Glomerular endothelial cell (primary cell): ENCODE measurements at places on chromosomes 3 and 15. TPM values are rescaled to one million over a fixed set of nuclear protein-coding genes. Genes with fewer than 3 reads are reported as not detected.

GOLGA6L24 gene
- total RNA-seq, result not detected in 2 replicates

GRIP2 gene
- 0.06 TPM in 1 of 2 replicates, not detected in the other for total RNA-seq

SI gene
- total RNA-seq, result not detected in 2 replicates

ZCWPW2 gene
- 0.18 TPM in 1 of 2 replicates, not detected in the other for total RNA-seq

PPP1R14D gene
- not detected in 2 replicates for total RNA-seq

AAGAB gene
- 31.1 and 41.9 TPM in 2 replicates for total RNA-seq

FANCD2 gene
- 5.3 and 14.6 TPM in 2 replicates for total RNA-seq

ZIC4 gene
- not detected in 2 replicates for total RNA-seq

COL7A1 gene
- total RNA-seq, result 20.0 and 25.0 TPM in 2 replicates

- DNase-seq, result no peak
Observed at GRCh38 chr3:66642019-66642418, 141.2 kb upstream of the LRIG1 start.

- DNase-seq, result peak; percentile 42
Observed at GRCh38 chr15:40217166-40217824, 21.6 kb upstream of the PAK6 start.

GRCh38 chr3:143529018-143529478 lies 319.2 kb downstream of the SLC9A9 start:
- no peak for DNase-seq

- no peak for DNase-seq
Observed at GRCh38 chr3:63228677-63229076, 49.4 kb upstream of the SYNPR start.

DNA sequence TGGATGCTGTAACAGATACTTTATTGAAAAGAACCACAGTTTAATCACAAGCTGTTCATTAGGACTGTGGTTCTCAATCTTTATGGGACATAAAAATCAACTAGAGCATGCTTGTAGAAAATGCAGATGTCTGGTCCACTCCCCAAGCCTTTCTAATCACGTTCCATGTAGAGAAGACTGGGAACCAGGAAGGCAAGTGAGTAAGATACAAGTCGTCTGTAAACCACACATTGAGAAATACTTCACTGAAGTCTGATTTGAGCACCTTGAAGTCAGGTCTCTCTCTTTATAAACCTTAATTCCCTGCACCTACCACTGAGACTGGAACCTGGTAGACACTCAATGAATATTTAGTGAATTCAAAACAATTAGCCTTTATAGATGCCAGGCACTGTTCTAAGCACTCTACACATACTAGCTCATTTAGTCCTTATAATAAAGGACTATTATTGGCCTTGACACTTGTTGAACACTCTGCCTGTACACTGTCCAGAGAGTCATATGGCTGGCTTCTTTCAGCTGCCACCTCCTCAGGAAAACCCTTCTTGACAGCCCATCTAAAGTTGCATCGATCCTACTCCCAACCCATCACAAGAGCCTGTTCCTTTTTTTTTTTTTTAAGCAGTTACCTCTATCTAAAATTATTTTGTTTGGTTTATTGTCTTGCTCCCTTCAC lies 59.0 kb upstream of the CMSS1 start:
- DNase-seq, result no peak

DNA sequence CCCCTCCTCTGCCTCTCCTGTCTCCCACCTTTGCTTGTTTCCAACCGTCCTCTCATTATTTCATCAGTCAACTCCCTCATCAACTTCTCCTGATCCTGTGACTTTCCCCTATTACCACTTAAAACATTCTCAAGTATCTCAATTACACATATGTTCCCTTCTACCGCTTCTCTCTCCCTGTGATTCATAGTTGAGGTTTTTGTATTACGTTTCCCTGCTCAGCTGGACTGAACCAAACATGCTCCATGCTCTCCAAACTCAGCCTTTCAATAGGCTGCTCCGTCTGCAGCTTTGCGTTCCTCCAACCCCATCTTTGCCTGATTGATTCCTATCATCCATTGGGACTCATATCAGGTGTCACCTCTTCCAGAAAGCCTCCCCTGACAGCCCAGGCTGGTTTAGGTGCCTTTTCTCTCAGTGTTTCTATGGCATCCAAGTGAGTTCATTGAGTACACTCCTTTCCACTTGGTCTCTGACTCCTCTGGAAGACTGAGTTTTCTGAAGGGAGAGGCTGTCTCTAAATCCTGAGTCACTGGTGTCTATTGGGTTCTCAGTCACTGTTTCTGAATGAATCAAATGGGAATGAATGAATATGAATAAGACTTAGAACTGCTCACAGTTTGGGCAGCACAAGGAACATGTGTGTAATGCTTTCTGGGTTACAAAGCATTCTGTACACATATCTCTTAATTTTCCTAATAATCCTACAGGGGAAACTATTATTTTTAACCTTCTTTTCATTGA lies 56.4 kb downstream of the PLD1 start:
- DNase-seq, result no peak

DNA sequence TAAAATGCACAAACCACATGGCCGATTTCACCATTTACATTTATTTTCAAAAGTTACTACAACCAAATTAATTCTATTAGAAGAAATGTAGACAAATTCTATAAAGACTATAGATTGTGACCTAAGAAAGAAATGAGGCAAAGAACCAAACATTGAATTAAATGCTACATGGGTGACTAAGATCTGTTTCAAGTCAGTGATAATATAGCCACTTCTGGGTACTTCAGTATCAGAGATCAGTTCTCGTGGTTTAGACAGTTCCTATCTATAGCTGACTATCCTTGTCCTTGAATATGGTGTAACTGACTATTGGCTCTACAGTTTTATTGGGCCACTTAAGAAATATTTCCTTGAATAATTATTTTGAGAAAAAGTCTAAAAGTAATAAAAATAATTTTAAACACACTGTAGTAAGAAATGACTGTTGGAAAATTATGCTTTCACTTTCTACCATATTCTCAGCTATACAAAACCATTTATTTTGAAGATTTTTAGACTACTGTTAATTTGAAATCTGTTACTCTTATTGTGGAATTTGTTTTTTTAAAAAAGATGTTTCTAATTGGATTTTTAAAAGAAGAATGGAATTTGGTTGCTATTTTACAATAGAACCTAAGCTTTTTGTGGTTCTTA lies 14.1 kb downstream of the KCNMB3 start:
- DNase-seq, result no peak

GRCh38 chr3:176757429-176757828 lies 439.9 kb downstream of the TBL1XR1 start:
- DNase-seq, result no peak

DNA sequence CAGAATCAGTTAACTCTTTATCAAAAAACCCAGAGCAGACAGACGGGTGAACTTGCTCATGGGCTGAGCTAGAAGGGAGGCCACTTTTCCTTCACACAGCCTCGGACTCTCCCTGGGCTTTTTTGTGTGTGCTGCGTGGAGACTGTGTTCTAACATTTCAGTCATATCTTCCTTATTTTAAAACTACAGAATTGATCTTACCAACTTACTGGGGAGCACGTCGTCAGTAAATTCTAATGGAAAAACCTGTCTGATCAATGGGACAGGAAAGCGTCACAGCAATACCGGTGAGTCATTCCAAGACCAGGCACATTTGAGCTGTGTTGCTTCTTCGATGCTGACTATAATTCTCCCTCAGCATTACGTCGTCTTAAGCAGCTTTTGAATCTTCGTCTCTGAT lies 145.1 kb downstream of the LPP start:
- DNase-seq, result no peak

GRCh38 chr3:11719406-11720303 lies 75.9 kb upstream of the VGLL4 start:
- DNase-seq, result no peak

GRCh38 chr15:60853109-60853508 lies 374.2 kb upstream of the ICE2 start:
- no peak for DNase-seq

DNA sequence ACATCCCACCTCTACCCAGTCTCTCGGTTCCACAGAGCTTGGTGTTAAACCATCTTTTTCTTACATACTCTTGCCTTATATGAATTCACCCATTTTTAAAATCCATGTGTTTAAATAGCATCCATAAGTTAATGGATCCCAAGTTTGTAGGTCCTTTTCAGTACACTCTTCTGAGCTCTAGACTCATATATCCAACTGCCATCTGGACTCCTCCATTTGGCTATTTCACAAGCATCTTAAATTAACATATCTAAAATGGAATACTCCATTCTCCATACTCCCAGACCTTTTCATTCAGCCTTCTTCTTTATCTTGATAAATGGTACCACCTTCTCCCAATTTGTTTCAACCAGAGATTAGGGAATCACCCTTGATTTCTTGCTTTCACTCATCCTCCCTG lies 113.4 kb downstream of the CHST2 start:
- DNase-seq, result no peak

- DNase-seq, result no peak
Observed at GRCh38 chr3:80233576-80233975, 465.8 kb upstream of the ROBO1 start.

GRCh38 chr3:72803573-72803972 lies 44.7 kb downstream of the SHQ1 start:
- no peak for DNase-seq

GRCh38 chr3:100046986-100047385 lies 67.3 kb downstream of the FILIP1L start:
- no peak for DNase-seq

DNA sequence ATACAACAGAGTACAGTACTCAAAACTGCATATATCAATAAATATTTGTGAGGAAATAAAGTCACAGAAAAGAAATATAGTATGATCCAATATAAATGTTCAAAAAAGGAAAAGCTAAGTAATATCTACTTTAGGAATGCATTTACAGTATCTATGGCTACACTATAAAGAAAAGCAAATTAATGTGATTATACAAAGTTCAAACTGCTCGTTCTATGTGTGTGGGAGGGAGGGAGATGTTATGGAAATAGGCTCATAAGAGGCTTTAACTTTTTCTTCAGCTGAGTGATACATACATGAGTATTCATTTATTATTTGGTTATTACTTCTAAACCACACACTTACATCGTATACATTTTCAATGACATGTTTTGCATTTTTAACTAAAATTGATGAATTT lies 377.7 kb upstream of the AGTR1 start:
- no peak for DNase-seq

DNA sequence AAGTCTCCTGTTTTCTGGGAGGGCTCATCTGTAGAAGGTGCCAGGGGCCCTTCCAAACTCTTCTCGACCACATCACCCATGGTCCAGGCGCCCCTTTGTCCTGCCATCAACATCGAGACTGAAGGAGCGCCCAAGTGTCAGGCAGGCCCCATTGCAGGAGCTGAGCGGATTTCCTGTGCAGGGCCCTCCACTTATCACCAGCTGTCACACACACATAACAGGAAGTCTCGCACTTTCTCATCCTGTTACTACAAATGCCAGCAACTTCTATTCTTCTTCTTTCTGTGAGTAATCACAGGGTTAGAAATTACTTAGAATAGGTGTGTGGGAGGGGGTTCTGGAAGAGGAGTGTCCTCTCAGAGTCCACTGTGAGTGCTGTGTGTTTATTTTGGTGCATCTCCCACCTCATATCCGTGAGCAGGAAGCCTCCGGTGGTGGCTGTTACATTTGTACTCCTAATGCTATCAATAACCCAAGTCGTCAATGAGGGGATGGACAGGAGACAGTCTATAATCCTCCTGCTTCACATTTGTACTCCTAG lies at the start of gene KLHL6:
Gene KLHL6, minus strand, starts transcription at position 166 of the 541 bp plus-strand sequence. Its CDS starts 53 bp downstream, at position 113.
- peak; percentile 67 for DNase-seq

DNA sequence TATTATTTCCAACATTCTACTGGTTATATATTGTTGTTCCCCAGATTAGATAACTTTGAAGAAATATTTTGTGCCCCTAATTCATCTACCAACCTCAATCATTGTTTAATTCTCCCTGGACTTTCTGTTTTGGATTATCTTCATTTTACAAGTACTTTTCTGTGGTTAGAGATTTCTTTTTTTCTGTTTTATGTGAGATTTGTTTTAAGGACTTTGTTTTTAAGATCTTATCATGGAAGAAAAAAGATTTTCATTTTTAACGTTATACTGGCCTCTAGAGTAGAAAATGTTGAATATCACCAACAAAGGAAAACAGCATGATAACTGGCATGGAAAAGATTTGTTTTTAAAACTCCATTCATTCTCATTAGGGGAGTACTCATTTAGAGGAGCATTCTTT lies 210.9 kb upstream of the KCNMB2 start:
- no peak for DNase-seq

GRCh38 chr3:157515398-157515797 lies 12.2 kb upstream of the VEPH1 start:
- no peak for DNase-seq

DNA sequence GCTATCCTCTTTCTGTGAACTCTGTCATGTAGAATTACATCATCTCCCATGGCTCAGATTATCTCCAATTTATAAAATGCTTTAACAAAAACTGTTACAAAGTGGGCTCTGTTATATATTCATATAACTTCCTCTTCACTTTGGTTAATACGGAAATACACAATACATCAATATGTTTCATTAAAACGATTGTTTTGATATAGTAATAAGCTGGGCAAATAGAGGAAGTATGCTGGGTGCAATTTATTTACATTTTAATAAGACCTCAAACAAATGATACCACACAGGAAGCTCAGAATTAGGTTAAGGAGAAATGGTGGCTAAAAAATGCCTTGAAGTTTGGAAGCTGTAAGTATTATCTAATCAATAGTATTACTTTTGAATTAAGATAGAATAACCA lies 331.0 kb downstream of the ZBTB20 start:
- DNase-seq, result no peak

- no peak for DNase-seq
Observed at GRCh38 chr3:148682997-148683396, 14.7 kb upstream of the AGTR1 start.

DNA sequence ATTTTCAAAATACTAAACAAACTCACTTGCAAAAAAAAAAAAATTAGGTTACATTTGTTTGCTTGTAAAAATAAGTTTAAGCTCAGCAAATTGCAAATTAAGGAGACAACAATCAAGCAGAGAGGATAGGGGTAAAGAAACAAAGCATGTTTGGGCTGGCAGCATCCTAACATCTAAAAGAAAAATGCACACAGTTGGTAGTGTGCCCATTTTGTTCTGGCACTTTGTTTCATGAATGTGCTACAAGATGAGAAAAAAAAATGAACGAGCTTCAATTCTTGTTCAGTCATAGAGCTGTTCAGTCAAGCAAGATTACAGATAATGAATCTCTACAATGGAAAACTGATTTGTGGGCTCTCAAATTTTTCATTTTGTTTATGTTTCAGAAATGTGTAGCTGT lies 17.7 kb upstream of the ZBBX start:
- DNase-seq, result no peak

DNA sequence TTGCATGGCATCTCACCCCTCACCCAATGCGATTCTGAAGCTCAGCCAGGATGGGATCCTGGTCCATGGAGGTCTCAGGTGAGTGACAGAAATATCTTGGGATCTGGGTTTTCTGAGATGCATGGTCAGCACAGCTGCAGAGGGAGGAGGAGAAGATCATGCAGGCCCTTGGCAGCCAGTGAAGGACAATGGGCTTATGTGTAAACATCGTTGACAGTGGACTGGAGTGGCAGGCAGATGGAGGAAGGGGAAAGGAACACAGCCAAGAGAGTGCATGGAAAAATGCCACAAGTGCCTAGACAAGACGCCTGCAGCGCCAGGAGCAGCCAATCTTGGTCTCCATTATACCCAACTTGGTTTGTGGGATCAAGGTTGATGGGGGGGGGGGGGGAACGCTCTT lies 347.9 kb downstream of the MCTP2 start:
- DNase-seq, result no peak

- DNase-seq, result no peak
Observed at GRCh38 chr3:55180936-55181535, 253.2 kb upstream of the LRTM1 start.
